NCI-H1417 (cell line): ENCODE measurements at places on chromosomes 2 and 18.

DNA sequence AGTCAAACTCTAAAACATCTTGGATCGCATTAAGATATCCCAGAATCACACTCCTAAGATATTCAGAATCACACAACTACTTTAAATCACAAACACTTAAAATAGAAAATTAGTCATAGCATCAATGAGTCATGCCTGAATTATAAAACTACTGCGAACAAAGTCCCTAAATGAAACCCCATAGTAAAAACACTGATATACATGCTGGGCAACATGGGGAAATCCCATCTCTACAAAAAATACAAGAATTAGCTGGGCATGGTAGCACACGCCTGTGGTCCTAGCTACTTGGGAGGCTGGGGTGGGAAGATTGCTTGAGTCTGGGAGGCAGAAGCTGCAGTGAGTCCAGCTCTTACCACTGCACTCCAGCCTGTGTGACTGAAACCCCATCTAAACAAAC is 101.7 kb downstream of the COBLL1 start:
- no peak for DNase-seq

DNA sequence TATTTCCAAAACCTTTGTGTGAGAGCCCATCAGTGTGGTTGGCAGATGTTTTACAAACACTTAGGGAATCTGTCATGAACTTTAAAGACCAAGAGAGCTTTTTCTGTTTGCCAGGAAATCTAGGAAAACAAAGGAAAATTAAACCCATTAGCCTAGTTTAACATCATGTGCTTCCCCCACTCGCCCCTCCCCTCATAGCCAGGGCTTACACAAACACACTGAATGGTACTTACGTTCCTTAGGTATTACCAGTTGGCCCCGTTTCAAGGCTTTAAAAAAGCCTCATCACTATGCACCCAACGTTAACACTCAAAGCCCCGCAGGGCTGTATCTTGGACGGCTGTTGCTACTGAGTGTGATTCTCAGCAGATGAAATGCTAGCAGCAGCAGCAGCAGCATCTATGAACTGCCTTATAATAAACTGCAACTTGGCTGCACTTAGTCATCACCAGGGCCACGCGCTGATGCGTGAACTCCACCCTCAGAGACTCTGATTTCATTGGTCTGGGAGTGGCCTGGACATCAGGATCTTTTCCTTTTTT is 20.1 kb upstream of the TTC39C start:
- DNase-seq = peak; percentile 97

GRCh38 chr2:195461010-195461409 is 196.0 kb upstream of the SLC39A10 start:
- no peak for DNase-seq

DNA sequence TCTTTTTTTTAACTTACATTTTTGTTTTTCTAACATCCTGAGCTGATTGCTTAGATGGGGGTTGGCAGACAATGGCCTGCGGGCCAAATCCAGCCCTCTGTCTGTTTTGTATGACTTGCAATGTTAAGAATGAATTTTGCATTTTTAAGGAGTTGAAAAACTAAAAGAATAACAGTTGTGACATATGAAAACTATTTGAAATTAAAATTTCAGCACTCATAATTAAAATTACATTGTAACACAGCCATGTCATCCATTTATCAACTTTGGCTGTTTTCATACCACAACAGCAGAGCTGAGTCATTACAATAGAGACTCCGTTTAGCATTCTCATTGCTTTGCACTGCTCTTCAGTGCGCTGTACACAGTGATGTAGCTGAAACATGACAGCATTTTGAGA is 94.1 kb upstream of the MC4R start:
- no peak for DNase-seq

DNA sequence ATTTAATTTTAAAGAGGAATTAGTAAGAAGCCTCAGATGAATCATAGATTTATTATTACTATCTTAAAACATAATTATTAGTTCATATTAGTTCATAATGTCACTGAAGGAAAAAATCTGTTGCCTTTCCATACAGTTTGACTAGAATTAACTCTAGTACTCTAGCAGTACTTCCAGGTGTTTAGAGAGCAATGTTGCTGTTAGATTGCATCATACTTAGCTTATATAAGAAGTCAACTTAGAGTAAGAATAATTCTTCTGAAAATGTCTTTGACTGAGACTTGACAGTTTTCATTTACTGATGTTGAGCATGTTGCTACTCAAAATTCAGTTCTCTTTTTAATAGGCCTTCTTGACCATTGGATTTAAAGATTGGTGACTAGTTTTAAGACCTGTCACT is 4.7 kb downstream of the RAB3GAP1 start:
- no peak for DNase-seq

DNA sequence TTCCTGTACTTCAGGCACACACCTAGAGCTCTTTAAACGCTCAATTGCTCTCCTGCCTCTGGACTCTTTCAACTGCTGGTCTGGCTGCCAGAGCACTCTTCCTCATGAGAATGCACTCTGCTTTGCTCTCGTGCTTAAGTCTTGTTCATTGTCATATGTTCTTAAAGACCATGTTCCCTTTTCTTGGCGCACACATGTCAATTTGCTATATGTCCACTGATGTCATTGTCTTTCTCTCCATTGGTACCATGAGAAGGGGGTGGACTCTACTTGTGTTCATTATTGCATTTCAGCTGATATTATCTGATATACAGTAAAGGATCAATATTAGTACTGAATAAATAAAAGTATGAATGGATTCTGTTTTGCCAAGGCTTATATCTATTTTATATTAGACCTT is 16.8 kb downstream of the SPHKAP start:
- no peak for DNase-seq

- no peak for DNase-seq
Measured at GRCh38 chr2:74867841-74868658, 34.1 kb downstream of the HK2 start.

DNA sequence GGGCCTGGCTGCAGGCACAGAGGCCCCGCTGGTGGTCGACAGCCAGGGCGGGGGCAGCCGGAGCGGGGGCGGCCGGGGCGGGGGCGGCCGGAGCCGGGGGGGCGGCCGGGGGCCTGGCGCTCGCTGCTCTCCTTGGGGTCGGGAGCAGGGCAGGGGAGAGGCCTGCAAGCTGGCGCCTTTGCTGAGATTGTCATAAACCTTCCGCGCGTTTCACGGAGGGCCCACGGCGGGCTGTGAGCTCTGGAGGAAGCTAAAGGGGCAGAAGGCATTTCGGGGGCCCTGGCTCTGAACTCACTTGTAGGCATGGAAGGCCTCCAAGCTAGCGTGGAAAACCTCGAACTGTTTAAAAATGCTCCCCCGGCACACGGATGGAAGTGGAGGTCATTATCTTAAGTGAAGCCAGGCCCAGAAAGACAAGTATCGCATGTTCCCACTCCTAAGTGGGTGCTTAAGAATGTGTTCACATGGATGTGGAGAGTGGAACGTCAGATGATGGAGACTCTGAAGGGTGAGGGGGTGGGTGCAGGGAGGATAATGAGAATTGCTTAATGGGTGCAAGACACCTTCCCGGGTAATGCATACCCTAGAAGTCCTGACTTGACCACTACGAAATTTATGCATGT is 629 bp downstream of the PRELID3A start:
- peak; percentile 71 for DNase-seq

- peak; percentile 90 for DNase-seq
Measured at GRCh38 chr2:6865346-6866274, at the start of gene CMPK2. Gene CMPK2, minus strand, starts transcription at chr2:6865907. Its CDS starts 211 bp downstream, at chr2:6865696.

DNA sequence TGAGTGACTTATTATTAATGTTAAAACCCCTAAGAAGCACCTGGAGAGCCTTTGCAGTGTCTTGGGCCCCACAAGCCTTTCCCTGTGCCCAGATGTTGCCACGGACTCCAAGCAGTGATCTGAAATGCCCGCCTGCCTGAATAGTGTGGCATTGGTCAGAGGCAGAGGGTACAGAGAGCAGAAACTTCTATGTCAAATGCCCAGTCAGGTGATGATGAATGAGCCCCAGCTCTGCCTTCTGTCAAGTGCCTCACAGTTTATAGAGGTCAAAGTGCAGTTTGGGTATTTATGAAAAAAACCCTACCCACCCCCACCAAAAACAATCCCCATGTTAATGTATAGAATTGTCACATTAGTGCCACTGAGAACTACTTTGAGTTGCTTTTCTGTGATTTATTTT is 170.0 kb upstream of the SIX3 start:
- DNase-seq = peak; percentile 83

GRCh38 chr2:206392118-206392517 is 51.2 kb upstream of the ADAM23 start:
- peak; percentile 8 for DNase-seq

DNA sequence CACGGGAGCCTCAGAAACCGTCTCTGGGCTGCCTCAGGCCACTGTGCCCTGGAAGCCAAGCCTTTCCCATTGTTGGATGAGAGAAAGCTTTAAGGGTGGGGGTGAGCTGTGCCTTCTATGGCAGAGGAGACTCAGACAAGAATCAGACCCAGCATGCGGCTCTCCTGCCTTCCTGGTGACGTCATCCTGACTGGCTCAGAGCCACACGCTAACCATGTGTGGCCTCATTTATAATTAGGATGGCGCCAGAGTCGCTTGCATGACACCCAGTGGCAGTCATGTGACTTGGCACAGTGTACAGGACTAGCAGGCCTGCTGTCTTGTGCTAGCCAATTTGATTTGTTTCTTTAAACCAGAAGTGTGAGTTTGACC is 99.1 kb downstream of the SH3BP4 start:
- DNase-seq = peak; percentile 87

GRCh38 chr2:28972778-28973335 is 8.2 kb upstream of the TOGARAM2 start:
- no peak for DNase-seq

GRCh38 chr18:62452280-62452831 is 70.5 kb upstream of the ZCCHC2 start:
- DNase-seq = no peak

- DNase-seq = no peak
Measured at GRCh38 chr2:207600231-207600630, 25.0 kb downstream of the METTL21A start.

- peak; percentile 66 for DNase-seq
Measured at GRCh38 chr18:48022531-48023329, 92.3 kb upstream of the SMAD2 start.

GRCh38 chr2:113976277-113976928 is 86.5 kb downstream of the ACTR3 start:
- no peak for DNase-seq

- DNase-seq = peak; percentile 57
Measured at GRCh38 chr2:3827673-3828575, 124.5 kb downstream of the DCDC2C start.

DNA sequence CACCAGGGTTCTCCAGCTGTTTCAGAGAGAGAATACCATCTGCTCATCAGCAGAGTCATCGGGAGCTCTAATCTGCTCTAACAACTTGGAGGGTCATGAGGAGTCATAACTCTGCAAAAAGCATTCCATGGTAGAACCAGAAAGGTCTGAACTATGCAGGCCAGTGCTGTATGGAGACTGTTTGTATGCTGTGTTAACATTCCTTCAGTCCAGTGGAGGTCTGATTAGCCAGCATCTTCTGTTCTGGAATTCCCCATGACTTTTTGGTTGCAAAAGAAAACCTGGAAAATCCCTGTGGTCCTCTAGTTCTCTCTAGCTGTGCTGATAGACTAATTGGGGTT is 9.4 kb upstream of the ITGB6 start:
- DNase-seq = no peak

GRCh38 chr2:174145827-174146226 is 102.5 kb downstream of the OLA1 start:
- no peak for DNase-seq

- no peak for DNase-seq
Measured at GRCh38 chr2:236501531-236501930, 68.1 kb upstream of the ACKR3 start.

DNA sequence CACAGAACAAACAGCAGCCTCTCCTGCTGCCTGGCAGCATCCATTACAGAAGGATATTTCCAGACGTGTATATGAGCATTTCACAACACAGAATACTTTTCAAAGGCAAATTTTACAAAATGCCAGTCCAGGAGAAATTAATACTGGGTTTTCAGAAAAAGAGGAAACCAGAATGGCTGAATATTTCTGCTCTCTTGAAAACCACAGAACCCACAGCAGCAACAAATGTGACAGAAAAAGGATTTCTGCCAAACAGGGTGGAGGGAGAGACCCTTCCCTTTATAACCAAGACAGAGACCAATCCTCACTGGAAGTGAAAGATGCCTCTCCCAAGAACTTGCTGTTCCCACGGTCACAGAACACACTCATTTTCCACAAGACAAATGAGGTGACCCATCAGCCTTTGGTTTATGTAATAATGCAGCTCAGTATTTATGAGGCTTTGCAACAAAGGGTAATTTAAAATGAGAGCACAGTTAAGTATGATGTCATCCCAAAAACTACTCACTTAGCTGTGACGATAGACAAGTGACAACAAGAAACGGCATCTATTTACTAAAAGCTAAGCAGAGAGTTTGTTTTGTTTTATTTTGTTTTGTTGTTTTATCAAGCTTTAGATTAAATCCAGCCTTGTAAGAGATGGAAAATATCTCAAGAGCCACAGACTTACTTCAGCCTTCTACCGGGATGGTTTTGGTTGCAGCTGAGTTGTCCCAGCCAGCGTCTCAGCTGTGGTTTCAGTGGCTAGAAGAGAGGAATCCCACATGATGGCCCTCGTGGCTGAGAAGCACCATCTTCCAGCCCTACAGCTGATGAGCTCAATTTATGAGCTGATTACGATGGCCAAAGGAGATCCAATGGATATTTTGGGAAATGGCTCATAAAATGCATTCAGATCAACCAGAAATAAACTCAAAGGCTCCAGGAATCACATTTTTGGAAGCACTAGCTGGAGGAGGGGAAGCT is 249.3 kb upstream of the AGAP1 start:
- no peak for DNase-seq

DNA sequence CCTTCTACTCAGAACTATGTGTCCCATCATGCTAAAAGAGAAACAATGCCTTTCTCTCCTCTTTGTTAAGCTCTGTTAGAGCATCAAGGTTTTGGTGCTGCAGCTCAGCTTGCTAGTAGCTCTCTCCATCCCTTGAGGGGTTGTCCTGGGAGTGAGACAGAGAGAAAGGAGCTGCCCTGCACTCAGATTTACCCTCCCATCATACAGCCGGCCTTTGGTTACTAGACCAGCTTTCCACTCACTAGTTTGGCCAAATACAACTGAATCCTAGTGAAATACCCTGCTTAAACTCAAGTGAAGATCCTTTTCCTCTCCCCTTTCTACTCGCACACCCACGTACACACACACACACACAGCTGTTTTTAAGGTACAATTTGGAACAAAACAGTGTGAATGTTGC is 2.3 kb upstream of the CHN1 start:
- DNase-seq = no peak

- DNase-seq = no peak
Measured at GRCh38 chr2:68689553-68690537, 44.8 kb upstream of the ARHGAP25 start.

DNA sequence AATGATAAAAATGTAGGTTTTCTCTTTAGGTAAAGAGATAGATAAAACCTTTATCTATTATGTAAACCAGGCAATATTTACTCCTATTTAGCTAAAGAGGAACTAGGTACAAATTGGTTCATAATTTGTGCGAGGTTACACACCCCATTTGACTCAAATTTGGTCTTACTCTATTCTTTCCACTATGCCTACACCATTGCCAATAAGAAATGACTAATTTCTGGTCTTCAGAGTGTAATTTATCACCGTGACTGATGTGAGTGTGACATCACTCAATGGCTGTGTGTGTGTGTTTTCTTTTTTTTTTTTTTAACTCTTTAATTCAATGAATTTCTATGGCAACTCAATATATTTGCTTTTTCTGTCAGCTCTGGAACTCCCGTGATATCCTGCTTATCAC is 955.8 kb downstream of the TDRD15 start:
- DNase-seq = no peak
